ENCODE measurements at places on chromosomes 7 and 10.

- DNase-seq, result no peak
Observed at GRCh38 chr10:66860376-66860945, 65.4 kb upstream of the LRRTM3 start.

GRCh38 chr7:157440346-157441022 is 103.7 kb downstream of the DNAJB6 start:
- DNase-seq, result no peak

DNA sequence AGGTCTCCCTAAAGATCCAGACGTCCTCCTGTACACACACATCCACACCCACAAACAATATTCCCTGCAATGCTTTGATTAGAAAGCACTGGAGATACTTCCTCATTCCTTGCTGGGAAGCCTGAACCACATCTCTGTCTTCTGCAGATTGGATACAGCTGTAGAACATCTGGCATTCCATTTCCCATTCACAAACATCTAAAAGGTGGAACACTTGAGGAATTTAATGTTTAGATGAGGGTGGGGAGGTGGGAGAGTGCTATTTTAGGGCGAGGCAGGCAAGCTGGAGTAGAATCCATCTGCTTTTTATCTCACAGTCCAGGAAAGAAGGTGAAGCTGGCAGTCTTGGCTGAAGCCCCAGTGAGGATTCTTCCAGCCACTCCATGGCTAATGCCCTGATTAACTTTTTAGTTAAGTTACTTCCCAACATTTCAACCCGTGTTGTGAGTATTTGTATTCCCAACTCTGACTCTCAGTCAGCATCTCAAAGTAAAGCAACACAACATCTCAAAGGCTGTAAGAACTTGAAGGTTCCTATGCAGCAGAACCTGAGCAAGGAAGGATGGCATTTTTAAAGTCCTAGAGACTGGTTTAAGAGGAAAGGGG is 46.1 kb downstream of the CYTH3 start:
- DNase-seq, result peak; percentile 82

DNA sequence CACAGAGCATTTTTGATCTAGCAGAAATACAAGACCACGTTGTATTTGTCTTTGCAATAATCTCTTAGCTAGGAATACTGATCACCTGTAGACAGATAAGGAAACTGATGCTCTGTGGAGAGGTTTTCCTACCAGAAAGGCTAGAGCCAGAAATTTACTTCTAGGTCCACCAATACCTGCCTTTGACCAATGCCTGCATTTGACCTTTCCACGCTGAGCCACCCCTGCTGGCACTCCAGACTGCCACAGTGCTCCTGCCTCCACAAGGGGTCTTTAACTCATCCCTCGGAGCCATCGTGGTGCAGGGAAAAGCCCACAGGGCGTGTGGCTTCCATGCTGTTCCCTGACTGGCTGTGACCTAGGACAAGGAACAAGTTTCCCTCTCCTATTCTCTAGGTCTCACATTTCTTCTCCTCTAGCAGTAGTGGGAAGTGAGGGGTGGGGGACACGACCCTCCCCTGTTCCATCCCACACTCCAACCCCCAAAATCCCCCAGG is 1.5 kb upstream of the ELN start:
- DNase-seq, result no peak

DNA sequence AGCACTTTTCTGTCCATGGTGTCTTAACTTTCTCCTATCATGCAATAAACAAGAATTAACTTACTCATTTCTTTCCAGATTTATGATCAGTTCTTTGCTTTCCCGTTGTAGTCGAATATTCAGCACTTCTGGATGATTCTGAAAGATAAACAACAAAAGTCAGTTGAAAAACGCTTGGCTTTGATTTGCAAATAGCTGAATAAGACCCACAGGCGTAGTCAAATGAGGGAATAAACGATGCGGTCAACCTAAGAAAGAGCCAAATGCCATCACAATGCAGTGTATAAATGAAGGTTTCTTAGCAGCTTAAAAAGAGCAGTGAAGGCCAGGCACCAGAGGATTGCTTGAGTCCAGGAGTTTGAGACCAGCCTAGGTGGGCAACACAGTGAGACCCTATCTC is 109.4 kb downstream of the ADAM12 start:
- no peak for DNase-seq

GRCh38 chr10:110548002-110548401 is 19.5 kb upstream of the SMC3 start:
- DNase-seq, result no peak

DNA sequence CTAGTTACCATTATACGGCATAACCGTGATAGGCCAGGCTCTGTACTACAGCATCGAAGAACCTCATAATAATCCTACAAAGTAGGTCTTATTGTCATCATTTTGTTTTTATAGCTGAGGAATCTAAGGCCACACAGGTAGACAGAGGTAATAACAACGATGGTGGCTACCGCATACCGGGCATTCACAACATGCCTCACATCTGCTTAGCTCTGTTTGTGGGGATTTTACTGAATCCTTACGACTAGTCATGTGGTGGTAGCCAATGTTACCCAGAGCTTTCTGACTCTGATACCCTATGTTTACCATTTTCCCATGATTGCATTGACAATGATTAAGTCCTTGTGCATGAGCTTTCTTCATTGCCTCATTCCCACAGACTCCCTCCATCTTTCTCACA is 269.4 kb downstream of the TCF7L2 start:
- DNase-seq, result no peak

GRCh38 chr10:132596742-132597279 is 59.2 kb downstream of the INPP5A start:
- DNase-seq, result no peak

DNA sequence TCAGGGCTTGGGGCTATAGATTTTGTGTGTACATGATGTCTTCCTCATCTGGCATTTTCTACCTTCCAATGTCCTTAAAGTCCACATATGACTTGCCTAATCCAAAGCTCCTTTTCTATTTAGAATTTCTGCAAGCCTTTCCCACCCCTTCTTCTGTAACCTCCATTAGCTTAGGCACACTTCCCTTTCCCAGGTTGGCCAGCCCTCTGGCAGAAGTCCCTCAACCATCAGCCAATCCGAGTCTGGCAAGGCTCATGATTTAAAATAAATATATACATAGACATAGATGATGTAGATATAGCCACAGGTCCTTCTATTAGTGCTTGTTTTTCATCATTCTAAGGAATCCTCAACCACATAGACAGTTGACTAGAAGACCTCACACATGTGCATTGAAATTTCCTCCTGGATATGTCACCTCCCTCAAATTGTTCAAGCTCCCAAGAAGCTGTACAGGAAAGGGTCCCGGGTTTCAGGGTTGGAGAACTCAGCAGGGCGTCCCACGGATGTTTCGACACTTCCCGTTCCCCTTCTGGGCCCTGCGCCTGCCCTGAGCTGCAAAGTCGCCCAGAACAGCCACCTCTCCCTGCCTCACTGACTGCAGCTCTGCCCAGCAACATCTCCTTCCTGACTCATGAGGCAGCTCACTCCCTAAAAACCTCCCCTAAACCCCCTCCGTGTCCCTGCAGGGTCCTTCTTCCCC is 20.4 kb upstream of the PIK3AP1 start:
- no peak for DNase-seq

- DNase-seq, result no peak
Observed at GRCh38 chr7:44057849-44058758, 7.3 kb downstream of the PGAM2 start.

DNA sequence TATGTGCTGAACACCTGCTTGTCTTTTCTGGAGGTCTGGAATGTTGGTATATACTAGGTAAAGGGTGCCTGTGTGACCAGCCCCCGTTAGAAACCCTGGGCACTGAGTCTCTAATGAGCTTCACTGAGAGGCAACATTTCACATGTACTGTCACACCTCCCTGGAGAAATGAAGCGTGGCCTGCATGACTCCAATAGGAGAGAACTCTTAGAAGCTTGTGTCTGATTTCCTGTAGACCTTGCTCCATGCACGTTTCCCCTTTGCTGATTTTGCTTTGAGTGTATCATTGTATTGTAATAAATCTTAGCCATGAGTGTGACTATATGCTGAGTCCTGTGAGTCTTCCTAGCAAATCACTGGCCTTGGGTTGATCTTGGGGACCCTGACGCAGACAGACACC is 82.8 kb downstream of the PPP1R3C start:
- DNase-seq, result no peak

DNA sequence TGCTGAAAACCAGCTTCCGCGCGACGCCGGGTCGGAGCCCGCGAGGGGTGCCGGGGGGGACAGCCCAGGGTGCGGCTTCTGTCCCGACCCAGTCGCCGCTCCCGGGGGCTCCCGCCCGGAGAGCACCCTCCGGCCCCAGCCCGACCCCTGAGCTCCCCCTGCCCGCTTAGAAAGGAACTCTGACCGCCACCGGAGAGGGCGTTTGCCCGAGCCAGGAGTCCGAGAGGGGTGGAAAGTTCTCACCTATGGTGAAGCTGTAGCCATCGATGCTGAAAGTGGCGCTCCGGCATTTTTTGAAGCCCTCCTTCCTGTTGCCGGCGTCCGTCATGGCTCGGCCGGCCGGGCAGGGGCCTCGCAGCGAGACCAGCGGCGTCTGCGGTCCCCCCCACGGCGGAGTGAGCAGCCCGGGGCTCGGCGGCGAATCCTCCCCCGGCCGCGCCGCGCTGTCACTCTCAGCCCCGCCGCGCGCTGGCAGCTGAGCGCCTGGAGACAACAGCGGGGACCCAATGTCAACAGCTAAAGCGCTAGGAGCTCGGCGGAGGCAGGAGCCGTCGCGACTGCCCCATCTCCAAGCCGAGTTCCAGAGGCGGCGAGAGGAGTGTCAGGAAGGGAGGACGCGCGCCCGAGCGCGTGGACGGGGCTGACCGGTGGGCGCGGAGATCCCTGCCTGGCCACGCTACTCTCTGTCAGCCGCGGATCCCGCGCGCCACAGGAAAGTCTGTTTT is 191.6 kb downstream of the LSM5 start:
- peak; percentile 13 for DNase-seq

- peak; percentile 50 for DNase-seq
Observed at GRCh38 chr7:92034116-92034515, 93.5 kb downstream of the AKAP9 start.

DNA sequence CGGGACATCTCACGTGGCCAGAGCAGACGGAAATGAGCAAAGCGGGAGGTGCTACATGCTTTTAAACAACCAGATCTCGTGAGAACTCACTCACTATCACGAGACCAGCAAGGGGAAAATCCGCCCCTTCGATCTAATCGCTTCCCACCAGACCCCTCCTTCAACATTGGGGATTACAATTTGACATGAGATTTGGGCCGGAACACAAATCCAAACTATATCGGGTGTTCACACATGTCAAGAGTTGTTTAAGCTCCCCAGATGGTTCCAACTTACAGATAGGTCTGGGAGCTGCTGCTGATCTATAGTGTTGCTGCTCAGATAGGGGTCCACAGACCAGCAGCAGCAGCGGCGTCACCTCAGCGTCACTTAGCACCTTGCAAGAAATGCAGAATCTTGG is 194.9 kb downstream of the GPAM start:
- DNase-seq, result no peak

DNA sequence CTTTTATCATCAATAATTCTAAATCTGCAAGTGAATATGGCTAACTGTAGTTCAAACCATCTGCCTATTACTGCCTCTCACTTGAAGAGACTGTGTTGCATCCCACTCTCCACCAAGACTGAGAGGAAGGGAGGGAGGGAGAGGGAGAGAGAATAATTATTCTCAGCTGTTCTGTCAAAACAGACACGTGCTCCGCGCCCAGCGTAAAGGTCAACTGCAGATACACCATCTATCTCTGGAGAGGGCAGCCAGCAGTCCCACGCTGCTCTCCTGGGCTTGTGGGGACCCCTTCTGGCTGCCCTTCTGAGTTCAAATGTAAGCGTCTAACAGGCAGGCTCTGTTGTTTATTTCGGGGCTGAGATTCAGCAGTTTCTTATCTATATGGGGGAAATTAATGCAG is 625.5 kb upstream of the GALNT17 start:
- DNase-seq, result no peak

DNA sequence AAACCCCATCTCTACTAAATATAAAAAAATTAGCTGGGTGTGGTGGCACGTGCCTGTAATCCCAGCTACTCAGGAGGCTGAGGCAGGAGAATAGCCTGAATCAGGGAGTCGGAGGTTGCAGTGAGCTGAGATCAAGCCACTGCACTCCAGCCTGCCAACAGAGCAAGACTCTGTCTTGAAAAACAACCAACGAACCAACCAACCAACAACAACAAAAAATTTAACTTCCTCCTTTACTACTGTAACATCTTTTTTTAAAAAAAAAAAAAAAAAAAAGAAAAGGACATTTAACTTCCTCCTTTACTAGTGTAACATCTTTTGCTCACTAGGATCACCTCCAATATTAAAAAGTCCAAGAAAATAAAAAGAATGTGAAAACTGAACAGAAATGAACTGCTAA is 92.3 kb upstream of the TMEM168 start:
- no peak for DNase-seq

Data from GM03348 (cell line).